ENCODE measurements at places on chromosomes 4 and X.

GRCh38 chr4:87840149-87840548 lies 7.4 kb downstream of the MEPE start:
- no peak for DNase-seq

DNA sequence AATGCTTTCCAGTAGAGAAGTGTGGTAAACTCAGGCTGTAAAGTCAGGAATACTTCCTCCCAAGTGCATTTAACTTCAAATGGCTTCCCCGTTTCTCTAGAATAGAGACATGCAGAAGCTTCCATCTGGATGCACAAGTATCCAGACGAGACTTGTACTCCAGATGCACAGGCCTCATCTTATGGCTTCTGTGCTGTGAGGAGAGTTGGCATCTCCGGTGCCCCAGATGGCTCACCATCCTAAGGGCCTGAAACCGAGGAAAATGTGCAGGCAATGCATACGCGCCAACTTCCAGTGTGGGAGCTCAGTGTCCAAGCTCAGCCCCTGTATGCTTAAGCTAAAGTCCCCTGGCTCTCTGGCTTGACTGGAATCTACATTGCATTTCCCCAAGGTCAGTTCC lies 184.0 kb upstream of the TBL1X start:
- no peak for DNase-seq

DNA sequence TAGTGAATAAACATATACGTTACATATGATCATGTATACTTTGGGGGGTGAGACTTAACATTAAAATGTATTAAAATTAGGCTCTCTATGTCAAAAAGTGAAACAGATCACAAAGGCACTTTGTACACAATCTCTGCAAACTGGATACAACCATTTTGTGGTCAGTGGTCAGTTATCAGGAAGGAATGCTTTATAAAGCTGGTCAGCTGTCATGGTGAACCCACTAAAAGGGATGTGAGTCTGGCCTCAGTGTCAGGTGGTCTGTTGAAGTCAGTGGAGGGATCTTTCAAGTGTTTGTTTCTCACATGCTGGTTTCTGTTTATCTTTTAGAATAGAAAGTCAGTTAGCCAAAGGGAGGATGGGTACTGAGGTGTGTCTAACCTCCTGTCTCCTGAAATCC lies 875.5 kb upstream of the INTU start:
- DNase-seq: no peak

DNA sequence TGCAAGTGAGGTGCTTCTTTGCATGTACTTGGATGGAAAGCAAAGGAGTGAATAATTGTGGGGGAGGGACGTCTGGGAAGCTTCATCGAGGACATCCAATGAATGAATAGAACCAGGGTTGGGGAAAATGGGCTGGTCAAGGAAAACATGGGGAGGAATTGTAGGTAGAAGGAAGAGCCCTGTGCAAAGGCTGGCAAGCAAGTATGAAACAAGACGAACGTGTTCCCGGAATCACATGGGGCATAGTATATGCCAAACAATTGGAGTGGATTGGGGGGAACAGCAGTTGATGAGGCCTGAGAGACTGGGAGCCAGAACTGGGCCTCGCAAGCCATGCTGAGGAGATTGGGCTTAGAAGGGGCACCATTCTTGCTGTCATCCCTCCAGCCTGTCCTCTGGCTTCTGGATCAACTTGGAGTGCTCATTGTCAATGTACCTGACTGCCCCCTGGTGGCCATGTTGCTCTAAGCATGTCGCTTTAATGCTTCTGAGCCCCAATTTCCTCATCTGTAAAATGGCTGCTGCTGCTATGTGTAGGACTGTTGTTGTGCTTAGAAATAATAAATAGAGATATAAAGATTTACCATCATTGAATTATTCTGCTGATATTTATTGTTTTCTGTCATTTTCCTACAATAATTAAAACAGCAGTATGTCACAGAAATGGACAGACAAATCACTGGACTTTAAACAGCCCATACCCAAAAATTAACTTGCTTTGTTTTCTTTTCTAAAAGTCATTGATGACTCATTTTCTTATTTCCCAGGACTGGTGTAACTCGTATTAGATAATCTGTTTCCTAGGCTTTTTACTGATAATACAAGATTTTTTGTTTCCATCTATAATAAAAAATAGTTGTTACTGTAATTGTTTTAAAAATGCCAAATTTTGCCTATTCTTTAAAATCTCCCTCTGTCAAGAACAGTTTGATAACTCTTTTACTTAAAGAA lies 66.4 kb downstream of the JADE3 start:
- DNase-seq: peak; percentile 33

GRCh38 chr4:99593781-99594641 lies 19.4 kb downstream of the MTTP start:
- no peak for DNase-seq

DNA sequence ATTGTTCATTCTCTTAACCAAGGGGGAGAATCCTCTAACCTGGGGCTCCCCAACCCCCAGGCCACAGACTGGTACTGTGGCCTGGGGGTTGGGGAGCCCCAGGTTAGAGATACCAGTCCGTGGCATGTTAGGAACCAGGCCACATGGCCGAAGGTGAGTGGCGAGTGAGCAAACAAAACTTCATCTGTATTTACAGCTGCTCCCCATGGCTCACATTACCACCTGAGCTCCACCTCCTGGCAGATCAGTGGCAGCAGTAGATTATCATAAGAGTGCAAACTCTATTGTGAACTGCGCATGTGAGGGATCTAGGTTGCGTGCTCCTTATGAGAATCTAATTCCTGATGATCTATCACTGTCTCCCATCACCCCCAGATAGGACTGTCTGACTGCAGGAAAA lies 957.2 kb upstream of the PRKX start:
- DNase-seq: no peak

- DNase-seq: no peak
Measured at GRCh38 chr4:41095973-41096372, 118.4 kb downstream of the APBB2 start.

- no peak for DNase-seq
Measured at GRCh38 chrX:13786048-13786447, 30.8 kb downstream of the GPM6B start.

DNA sequence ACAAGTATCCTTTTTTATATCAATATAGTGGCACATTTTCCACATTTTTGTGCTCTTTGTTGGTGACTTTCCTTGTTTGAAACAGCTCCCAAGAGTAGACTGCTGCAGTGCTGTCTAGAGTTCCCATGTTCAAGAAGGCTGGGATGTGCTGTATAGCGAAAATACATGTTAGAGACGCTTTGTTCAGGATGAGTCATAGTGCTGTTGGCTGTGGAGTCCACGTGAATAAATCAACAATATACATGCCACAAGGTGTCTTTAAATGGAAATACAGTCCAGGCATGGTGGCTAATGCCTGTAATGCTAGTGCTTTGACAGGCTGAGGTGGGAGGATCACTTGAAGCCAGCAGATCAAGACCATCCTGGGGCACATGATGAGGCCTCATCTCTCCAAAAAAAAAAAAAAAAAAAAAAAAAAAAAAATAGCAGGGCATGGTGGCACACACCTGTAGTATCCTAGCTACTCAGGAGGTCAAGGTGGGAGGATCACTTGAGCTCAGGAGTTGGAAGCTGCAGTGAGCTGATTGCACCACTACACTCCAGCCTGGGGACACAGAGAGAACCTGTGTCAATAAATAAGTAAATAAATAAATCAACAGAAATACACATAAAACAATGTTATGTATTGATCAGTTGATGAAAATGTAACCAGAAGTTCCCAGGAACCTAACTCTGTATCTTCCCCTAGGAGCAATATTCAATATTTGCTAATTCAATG lies 256.8 kb upstream of the STS start:
- no peak for DNase-seq

GRCh38 chr4:80295336-80295735 lies 28.9 kb downstream of the FGF5 start:
- DNase-seq: no peak

GRCh38 chrX:130109429-130110378 lies 593 bp downstream of the ELF4 start:
- no peak for DNase-seq

DNA sequence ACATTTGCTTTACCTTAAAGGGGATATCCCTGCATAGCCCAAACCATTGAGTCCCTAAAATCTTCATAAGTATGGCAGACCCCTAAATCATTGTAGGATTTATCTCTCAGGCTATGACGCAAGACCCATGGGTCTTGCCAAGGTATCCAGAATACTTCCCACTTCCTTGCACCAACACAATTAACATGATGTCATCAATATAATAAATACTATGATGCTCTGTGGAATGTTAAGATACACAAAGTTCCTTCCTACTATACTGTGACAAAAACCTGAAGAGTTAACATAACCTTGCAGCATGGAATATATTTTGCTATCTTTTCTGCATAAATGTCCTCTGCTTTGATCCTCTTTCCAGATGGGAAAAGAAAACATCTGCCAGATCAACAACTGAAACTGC lies 49.9 kb upstream of the TMEM184C start:
- no peak for DNase-seq

DNA sequence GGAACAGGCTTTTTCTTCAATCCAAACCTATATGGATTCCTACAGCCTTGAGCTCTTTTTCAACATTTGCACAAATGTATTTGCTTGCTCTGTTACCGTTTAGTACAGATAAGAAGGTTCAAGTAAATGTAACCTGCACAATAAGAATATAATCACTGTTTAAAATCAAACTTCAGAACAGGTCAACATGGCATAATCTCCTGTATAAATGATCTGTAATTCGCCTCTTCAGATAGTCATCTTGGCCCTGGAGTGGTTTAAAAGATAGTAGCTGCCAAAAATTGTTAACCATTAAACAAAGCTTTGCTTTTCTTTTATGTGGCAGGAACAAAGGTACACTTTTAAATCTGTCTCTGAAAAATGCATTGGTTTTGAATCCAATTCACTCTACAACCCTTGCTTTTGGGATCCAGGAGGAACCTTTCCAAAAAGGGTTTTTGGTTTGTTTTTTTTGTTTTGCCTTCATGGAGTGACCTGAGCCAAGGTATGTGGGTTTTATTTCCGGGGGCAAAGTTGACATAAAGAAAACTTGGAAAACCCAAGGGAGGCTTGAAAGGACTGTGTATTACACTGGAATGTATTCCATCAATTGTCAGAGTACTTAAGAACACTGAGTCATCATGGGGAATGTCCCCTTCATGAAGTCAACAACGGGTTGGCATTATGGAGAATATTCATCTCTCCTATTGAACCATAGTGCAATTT lies 210.4 kb upstream of the HCCS start:
- no peak for DNase-seq

DNA sequence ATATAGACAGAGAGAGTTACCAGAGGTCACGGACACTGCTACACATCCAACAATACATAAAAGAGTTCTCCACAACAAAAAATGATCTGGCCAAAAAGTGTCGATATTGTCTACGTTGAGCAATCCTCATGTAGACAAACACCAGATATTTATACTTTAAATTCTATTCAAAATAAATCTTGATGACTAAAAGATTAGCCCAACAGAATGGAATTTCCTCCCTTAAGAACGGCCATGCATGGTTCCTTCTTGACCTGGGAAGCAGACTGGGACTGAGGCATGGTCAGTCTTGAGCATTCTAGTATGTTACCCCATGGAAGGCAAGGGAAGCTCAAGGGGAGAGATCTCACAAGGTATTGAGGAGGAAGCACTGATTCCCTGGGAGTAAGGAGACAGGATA lies 43.5 kb downstream of the LHFPL1 start:
- no peak for DNase-seq

- no peak for DNase-seq
Measured at GRCh38 chrX:104712515-104712914, 146.5 kb downstream of the IL1RAPL2 start.

- no peak for DNase-seq
Measured at GRCh38 chr4:142265536-142265935, 580.6 kb downstream of the INPP4B start.

DNA sequence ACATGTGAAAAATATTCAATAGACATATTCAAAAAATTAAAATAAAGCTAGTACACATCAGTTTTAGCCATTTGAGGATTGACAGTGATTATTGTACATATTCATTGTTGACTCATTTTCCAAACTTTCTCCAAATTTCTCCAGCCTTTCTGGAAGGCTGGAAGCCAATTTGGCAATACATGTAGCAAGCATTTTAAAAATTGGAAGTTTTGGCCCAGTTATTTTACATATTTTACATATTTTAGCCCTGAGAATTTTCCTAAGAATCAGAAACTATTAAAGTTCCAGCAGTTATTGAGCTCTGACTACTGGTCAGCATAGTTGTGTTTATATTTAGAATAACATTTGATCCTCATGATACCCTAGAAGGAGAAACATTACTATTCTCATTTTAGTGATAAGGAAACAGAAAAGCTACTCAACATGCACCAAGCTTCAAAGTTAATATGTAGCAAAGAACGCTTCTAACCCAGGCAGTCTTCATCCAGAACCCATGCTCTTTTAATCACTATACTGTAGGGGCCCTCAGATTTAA lies 3.2 kb downstream of the CABS1 start:
- no peak for DNase-seq

DNA sequence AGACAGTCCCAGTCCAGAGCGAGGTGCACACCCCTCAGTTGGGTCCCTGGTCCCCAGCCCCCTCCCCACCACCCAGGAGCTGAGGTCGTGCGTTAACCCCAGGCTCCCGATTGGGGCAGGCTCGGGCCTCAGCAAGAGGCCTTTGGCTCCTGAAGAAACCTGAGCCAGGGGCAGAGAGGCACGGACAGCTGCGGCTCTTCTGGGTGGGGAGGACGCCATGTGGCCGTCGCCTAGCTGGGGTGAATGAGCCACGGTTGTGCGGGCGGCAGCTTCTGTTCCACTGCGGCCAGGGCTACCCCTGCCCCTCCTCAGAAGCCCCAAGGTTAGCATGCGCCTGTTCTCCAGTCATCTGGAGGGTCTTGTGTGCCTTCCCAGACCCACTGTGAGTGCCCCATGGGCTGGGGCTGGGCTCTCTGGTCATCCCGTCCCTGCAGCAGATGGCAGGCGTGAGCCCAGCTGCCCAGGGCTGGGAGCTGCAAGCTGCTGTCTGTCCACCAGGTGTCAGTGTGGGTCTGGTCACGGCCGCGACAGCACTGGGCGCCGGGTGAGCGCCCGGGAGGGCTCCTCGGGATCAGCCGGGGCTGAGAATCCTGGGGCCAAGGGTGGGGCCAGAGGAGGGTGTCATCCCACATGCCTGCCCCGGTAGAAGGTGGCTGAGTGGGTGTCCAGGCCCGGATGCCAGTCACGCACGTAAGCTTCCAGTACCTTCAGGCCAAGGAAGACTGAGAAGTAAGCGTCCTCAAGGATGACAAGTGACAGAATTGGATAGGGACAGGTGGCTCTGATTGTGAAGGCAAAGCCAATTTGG lies 21.9 kb downstream of the ATP2B3 start:
- no peak for DNase-seq

GRCh38 chr4:182268966-182269365 lies 25.8 kb downstream of the TENM3 start:
- no peak for DNase-seq

DNA sequence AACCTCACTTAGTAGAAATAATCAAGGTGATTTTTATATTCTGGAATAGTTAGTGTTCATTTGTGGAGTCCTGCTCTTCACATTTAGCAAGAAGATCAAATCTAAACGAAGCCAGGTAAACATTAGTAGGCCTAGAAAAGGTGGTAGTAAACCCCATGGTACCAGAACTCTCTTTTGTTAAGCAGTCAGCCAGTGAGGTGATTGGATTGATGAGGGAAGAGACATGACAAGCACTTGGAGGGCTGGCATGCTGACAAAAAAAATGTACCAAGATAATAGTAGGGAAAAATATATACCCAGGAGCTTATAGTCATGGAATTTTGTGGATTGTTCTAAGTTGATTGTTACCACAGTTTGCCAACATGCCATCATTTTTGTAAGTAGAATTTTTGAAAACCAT lies 163.8 kb downstream of the BANK1 start:
- no peak for DNase-seq

- no peak for DNase-seq
Measured at GRCh38 chrX:140065961-140066662, 100.8 kb upstream of the CXorf66 start.

- DNase-seq: no peak
Measured at GRCh38 chr4:101989551-101989950, 199.0 kb downstream of the BANK1 start.
